ENCODE measurements at places on chromosomes 3 and 15. TPM values are rescaled to one million over a fixed set of nuclear protein-coding genes. Genes with fewer than 3 reads are reported as not detected.

DNA sequence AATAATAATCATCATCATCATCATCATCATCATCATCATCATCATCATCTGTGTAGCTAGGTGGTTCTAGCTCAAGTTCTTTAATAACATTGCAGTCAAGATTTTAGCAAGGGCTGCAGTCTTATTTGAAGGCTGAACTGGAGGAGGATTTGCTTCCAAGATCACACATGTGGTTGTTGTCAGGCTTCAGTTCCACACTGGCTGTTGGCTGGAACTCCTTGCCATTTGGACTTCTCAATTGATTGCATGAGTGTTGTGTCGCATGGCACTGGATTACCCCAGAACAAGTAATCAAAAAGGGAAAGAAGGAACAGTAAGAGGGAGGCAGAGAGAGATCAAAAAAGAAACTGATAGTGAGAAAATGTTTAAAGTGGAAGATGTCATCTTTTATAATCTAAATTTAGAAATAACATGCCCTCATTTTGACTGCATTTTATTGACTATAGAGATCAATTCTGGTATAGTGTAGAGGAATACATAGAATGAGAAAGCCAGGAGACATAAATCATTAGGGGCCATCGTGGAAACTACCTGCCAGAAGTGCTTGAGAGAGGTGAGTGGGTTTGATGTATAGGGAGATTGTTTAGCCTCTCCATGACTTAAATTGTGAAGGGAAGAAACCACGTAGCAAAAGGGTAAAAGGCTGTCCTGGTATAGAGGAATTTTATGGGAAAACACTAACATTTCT lies 346.6 kb upstream of the RBMS3 start:
- DNase-seq = no peak

- DNase-seq = no peak
Observed at GRCh38 chr15:70451821-70452653, 311.3 kb downstream of the UACA start.

Gene FMN1
- total RNA-seq = 0.04 TPM

DNA sequence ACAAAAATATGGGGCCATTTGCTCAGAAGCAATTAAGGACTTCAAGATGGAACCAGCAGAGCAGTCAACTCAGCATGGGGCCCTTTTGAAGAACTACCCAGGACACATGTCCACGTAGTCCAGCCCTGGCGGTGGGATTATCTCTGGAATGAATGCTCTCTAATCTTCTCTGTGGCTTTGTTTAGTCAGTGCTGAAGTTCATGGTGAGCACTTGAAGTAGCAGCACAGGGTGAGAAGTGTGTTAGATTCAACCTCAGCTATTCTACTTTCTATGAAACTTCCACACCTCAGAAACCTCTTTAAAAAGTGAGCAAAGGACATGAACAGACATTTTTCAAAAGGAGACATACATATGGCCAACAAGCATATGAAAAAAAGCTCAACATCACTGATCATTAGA lies 74.4 kb downstream of the THRB start:
- no peak for DNase-seq

GRCh38 chr3:71503525-71504249 lies 79.8 kb downstream of the FOXP1 start:
- no peak for DNase-seq

Gene PIF1
- 14.7 TPM for total RNA-seq

Gene CD86
- not detected for total RNA-seq

Gene FSTL1
- total RNA-seq = 690 TPM

- DNase-seq = no peak
Observed at GRCh38 chr3:55661571-55661970, 174.5 kb upstream of the WNT5A start.

Gene MRPS11
- total RNA-seq = 56.8 TPM

GRCh38 chr15:69074843-69075224 lies 60.3 kb downstream of the NOX5 start:
- DNase-seq = no peak

- no peak for DNase-seq
Observed at GRCh38 chr3:36124118-36124796, 256.0 kb upstream of the STAC start.

DNA sequence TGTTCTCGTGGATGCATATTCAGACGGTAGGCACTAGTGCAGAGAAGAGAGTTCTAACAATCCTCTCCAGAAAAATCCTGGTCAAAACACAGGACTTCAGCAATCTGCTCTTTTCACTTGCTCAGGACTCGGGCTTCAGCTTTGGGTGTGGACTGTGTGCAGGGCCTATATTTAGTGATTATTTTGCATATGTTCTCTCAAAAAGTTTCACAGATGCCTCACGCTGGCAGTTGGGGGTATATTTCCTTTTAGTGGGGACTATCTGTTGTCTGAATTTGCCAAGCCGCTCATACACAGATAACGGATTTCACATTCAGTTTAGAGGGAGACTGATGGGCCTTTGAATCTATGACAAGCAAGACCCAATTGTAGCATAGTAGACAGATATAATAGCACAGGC lies 54.4 kb upstream of the LRRN1 start:
- DNase-seq = no peak

DNA sequence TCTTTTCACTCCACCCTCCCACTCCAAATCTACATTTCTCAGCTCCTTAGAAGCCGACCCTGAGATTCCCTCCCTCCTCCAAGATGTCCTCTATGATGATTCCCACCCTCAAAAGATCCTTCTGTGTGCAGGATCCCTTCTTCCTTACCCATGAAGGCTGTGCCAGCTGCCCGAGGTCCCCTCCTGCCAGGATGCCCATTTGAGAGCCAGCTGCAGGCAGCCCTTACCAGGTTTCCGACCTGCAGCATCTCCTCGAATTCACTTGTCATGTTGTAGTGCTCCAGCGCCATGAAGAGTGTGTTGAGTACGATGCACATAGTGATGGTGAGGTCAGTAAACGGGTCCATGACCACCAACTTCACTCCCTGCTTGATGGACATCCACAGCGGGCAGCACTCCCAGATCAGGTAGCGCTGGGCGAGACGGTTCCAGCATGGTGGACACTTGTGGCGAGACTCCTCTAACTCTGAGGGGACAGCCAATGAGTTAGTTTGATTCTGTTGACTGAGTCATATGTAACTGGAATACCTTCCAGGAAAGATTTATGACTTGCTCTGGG lies 51.9 kb downstream of the SCN5A start:
- DNase-seq = no peak

Gene HGD
- total RNA-seq = not detected

Gene SERP1
- 198 TPM for total RNA-seq

DNA sequence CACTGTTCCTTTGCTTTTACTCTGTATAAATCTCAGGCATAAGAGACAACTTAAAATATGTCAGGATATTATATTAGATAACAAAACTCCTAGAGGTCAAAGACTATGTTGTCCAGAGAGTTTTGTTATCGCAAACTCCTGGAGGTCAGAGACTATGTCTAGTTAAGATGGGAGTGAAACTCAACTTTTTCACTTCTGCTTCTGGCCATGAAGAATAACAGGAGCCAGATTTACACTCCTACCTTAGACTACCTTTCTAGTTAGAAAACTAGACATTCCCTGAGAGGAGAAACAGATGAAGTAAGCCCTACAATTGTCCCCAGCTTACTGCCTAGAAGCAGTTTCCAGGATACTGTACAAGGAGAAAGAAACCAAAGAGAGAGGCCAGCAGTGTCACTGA lies 255.4 kb upstream of the UBE2E1 start:
- no peak for DNase-seq

- no peak for DNase-seq
Observed at GRCh38 chr3:155296413-155296812, 2.9 kb upstream of the STRIT1 start.

DNA sequence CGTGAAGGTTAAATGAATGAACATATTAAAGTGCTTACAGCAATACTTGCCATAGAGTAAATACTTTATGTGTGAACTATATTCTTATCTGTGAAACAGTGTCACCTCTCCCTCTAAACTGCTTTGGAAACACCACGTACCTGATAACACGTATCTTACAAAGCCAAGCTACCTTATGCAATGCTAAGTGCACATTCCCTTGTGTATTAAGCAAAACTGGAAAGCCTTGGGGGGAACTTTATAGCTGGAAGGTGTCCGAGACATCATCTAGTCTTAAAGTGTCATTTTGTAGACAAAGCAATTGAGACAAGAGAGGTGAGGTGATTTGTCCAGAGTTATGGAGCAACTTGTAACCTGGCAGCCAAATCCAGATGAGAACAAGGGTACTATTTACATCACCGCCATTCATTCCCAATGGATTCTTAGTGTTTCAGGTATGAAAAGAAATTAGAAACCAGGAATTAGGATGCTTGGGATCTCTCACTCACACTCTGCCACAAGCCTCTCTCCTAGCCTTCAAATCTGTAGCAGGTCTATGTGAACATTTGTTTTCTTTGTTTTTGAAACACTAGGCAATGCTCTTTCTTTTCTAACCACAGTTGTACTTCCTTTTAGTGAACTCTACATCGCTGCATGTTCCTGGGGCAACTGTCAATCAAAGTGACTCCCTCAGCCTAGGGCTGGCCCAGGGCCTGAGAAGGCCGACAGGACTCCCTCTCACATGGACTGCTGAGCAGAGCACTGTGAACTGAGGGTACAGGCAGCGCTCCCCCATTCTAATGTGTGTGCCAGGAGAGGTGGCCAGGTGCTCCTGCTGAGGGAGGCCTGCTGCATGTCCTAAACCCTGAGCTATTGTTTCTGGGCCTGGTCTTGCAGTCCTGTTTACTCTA lies 13.9 kb upstream of the MGLL start:
- DNase-seq = no peak

GRCh38 chr15:91289324-91289723 lies 189.3 kb downstream of the SV2B start:
- DNase-seq = no peak

Gene NECTIN3
- total RNA-seq = 64.5 TPM

- no peak for DNase-seq
Observed at GRCh38 chr3:71628522-71628921, 45.0 kb upstream of the FOXP1 start.

GRCh38 chr3:126113733-126114442 lies 30.0 kb upstream of the SLC41A3 start:
- no peak for DNase-seq

Gene TMIE
- 0.46 TPM for total RNA-seq

Gene SLC6A20
- total RNA-seq = not detected

All from pulmonary artery endothelial cell (primary cell).